ENCODE measurements at places on chromosomes 3 and 15.

DNA sequence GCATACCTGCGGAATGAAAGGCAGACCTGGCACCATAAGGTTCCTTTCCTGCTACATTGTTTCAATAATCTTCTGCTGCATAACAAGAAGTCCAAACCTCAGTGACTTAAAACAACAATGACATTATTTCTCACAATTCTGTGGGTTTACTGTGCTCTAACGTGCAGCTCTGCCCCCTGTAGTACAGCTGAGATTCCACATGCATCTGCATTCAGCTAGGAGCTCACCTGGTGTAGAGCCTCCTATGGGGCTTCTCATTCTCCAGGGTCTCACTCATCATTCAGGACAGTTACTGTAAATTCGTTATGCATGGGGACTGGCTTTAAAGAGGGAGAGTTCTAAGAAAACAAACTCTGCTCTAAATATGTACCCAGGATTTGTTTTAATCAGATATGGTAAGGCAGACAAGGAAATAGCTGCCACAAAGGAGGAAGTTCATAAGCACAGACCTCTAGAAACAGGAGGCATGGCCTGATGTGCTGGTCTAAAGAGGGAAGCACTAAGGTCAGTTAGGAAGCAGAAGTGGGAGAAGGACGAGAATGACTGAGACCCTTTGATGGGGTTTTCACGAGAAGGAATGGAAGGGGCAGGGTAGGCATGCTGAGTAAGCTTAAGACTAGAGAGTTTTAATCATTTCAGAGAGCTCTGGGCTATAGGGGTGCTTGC, 347.0 kb downstream of the NEK10 start:
- peak; percentile 10 for DNase-seq

DNA sequence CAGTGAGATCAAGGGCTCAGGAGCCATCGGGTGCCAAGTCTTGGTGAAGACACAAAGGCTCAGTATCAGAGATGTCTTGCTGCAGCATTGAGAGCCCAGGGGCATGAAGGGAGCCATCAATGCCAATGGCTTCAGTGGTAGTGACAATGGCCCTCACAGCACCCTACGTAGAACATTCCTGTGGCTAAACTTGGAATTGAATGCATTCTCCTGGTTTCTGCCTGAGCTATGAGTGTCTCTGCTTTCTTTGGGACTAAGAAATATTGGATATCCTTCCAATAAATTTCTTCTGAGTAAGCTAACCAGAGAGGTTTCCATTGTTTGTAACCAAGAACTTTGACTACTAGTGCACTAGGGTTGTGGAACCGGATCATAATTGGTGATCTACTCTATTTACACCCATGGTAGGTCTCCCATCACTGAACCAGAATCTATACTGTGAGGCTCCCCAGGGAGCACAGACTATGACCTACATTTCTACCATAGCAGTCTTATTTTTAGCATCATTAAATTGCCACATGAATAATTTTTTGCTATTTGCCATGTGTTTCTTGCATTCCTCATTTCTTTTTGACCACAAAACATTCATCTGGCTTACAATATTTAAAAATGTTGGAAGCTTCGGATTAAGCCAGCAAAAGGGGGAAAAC, 31.6 kb upstream of the PDZRN3 start:
- no peak for DNase-seq

DNA sequence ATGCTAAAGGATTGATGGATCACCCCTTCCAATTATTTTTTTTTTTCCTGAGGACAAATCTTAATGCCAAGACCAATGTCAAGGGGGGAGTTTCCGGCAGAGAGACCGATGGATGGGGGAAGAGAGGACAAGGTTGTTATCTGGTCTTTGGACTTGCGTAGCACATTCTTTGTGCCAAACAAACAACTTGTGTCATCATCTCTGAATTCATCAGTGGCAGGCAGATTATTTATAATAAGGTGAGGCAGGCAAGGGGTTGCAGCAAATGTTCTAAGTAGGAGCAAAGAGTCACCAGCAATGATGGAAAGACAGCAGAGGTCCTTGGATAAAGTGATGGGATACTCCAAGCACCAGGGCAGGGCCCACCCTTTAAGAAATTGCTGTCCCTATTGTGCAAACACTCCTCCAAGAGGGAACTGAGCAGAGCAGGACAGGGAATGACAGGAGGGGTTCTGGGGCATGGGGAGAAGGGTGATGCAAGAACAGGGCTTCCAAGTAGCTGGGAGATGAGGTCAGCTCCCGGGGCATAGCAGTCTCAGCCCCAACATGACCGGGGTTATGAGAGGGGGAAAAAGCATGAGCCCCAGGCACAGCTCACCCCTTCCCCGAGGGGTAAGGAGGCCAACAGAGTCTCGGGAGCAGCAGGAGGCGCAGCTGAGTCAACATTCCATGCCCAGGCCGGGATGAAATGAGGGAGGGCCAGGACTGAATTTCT, 57.4 kb downstream of the ANXA2 start:
- no peak for DNase-seq

DNA sequence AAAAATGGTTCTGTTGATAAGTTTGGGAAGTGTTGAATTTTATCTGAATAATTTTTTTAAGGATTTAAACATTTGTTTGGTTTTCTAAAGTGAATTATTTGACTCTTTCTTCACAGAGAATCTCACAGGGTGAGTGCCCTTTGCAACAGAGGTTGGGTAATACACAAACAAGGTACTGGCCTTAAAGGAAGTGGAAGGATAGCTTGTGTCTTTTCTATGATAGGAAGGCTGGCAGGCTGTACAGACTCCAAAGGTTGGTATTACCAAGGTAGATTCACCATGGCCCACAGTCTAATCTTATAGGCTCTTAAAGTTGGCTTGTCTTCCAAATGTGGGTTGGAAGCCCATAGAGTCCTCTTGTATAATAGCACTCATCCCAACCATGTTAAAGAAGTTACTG, 311.5 kb downstream of the SV2B start:
- no peak for DNase-seq

DNA sequence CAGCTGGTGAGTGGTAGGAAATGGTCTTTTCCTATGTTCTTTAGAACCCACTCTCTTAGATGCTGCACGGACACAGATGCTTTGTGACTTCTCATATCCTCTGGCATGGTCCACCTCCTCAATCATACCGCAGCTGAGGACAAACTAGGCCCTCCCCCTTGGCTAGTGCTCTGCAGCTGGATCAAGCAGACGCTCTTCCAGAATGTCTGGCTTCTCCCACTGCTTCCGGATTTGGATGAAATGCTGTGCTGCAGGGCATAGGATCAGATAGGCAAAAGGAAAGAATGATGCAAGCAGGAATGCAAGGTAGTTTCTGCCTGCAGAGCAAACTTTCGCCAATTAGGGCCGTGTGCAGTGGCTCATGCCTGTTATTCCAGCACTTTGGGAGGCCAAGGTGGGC, 75.7 kb upstream of the SLC4A7 start:
- no peak for DNase-seq

DNA sequence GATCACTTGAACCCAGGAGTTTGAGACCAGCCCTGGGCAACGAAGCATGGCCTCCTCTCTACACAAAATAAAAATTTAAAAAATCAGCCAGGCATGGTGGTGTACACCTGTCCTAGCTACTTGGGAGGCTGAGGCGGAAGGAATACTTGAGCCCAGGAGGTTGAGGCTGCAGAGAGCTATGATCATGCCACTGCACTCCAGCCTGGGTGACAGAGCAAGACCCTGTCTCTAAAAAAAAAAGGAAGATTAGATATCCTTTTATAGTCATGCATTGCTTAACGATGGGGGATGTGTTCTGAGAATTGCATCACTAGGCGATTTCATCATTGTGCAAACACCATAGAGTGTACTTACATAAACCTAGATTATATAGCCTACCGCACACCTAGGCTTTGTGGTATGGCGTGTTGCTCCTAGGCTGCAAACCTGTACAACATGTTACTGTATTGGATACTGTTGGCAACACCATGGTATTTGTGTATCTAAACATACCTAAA, 12.6 kb downstream of the ALAS1 start:
- no peak for DNase-seq

DNA sequence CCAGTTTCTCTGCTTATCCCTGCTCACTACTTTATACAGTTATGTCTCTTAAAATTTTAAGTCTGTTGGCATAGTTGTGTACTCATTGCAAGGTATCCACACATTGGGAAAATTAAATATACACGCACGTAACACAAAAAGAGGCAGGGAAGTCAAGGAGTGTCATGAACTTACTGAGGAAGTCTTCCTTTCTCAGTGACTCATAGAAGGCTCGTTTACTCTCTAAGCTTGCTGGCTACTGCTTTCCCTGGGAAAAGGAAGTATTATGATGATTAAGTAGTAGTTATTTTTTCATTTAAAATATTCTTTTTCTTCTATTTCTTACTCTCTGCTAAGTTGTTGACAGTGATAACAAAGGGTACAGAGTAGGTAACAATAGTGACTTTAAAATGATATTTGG, 287.3 kb downstream of the UBE2E2 start:
- DNase-seq, result no peak

GRCh38 chr3:176978441-176978840, 218.8 kb downstream of the TBL1XR1 start:
- no peak for DNase-seq

- DNase-seq, result no peak
These were observed 173.8 kb downstream of the RPLP1 start for GRCh38 chr15:69626095-69627066.

DNA sequence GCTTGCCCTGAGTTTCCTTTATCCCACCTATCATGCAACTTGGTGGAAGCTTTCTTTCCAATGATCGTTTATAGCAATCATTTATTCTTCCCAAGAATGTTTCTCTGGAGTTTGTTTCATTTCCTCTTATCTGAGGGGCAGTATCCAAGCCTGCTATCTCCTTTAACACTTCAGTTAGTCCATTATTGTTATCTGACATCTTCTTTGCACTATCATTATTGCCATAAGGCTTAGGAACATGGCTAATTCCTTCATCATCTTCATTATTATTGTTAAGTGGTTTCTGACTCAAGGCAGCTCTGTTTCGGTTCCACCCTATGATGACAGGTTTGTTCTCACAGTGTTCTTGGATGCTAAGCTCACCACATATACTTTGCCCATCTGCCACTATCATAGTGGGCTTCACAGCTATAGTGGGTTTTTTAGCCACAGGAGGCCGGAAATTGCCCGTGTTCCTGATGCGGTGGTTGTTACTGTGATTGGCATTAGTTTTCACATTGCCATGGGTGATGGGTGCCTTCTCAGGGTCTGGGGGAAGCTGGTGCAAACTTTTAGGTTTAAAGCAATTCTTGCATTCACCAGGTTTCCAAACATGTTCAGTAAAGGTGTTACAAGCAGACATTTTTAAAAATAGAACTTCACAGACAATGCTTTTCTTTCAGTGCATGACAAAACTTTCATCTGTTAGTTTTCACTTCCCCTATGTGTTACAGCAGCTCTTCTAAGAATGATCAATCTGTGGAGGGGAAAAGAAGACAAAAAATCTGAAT, 110.6 kb upstream of the TSPAN3 start:
- peak; percentile 43 for DNase-seq

DNA sequence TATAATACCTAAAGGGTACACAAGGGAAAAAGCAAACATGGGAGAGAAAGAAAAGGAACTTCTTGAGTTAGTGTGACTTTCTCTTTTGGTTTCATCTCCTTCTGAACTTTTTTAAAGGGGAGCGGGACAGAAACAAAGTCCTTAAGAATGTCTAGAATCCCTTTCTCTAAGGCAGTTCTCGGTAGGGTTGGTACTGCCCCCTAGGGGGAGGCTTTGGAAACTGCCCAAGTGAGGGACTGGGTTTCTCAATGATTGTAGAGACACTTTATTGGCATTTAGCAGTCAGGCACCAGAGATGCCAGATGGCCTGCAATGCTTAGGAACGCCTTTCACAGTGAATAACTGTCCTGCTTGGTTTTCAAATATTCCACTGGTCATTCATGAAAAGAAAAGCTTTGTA, 172.7 kb downstream of the WDR72 start:
- peak; percentile 70 for DNase-seq

DNA sequence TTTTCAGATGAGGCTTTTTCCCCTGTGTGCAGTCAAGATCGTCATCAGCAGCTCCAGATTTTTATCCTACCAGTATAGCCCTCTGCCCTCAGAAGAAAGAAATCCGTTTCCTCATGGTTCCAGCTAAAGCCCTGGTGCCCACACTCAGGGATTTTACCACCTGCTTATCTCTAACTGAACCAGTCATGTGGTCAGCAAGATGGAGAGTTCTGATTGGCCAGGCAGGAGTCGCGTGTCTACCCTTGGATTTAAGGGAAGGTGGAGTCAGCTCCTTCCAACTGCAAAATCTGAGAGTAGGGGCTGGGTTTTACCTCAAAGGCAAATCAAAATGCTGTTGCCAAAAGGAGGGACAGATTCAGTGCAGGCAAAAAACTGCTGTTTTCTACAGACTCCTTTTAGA, 135.3 kb downstream of the LRTM1 start:
- DNase-seq, result no peak

DNA sequence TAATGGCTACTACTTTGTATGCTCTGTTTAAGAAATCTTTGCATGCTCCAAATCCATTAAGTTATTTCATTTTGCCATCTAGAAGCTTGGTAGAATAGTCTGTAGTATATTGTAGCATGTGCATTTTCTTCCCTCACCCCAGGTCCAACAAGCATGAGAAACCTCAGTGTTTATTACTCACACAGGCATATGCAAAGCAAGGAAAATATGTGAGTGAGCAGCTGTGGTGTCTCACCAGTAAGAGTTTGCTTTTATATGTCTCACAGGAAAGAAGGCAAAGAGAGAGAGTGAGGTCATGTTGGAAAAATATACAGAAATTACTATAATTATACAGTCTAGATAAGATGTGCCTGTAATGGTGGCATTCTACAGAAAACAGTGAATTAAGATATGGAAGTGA, 312.5 kb downstream of the C3orf38 start:
- DNase-seq, result peak; percentile 3

DNA sequence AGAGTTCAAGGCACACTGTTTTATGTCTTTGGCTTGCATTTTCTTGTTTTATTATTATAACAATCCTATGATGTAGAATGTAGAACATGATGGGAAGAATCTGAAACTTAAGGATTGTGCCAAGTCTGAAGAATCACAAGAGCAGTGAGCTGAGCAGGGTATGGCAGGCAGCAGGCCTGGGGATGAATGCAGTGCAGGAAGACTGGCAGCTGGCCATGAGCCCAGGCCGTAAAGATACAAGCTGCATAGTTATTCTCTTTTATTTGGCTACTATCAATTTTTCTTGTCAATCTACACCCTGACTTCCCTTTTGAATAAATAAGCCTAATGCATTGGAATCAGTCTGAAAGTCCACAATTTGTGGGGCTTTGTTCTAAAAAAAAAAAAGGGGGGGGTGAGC, 89.6 kb upstream of the ARPP21 start:
- DNase-seq, result no peak

DNA sequence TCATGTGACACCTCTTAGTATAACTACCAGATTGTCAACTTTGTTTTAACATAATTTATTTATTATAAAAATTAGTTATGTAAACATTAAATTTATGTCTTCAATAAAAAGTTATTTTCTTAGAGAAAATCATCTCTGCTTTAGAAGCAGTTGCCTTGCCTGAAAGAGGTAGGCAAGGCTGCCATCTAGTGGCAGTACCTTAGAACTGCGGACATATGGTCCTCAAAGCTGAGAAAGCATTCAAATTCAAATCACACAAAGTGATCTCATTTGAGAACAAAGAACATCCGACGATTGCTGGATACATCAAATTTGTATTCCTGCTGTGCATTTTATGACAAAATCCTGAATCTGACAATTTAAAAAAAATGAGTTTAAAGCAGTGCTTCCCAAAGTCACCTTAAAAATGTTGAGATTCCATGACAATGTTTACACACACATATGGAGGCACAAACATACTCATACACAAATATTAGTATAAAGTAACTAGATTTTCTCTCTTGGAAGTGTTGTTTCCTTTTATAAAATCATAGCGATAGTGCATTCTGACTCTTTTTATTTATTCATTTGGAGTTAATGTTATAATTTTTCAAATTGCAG, 617.4 kb downstream of the CADM2 start:
- peak; percentile 58 for DNase-seq

GRCh38 chr3:11250902-11251806, 21.0 kb upstream of the ATG7 start:
- DNase-seq, result no peak
